Astrocyte (in vitro differentiated cells and primary cell): ENCODE measurements at places on chromosomes 6 and 20. TPM values are rescaled to one million over a fixed set of nuclear protein-coding genes. Genes with fewer than 3 reads are reported as not detected.

DNA sequence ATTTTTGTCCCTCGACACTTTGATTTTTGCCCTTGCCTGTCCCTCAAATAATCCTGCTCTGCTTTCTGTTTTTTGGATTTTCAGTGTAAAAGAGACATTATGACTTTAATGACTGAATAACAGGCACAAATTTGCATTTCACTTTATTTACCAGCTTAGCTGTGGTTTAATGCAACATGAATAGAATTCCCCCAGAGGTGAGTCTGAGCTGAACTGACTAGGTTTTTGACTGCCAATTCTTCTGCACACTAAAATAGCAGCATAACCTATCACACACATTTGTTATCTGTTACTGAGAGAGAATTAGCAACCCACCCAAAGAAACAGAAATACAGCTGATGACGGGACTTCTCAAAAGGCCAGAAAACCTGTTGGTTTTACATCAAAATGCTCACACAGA lies 3.9 kb upstream of the RBM24 start:
- no peak overlapping the region for H3K4me3 ChIP-seq
- DNase-seq = peak; percentile 33
- H3K4me1 ChIP-seq = peaks cover 26% of the 10 kb centered on the region
- no peaks in the 10 kb centered on the region for H3K36me3 ChIP-seq

DNA sequence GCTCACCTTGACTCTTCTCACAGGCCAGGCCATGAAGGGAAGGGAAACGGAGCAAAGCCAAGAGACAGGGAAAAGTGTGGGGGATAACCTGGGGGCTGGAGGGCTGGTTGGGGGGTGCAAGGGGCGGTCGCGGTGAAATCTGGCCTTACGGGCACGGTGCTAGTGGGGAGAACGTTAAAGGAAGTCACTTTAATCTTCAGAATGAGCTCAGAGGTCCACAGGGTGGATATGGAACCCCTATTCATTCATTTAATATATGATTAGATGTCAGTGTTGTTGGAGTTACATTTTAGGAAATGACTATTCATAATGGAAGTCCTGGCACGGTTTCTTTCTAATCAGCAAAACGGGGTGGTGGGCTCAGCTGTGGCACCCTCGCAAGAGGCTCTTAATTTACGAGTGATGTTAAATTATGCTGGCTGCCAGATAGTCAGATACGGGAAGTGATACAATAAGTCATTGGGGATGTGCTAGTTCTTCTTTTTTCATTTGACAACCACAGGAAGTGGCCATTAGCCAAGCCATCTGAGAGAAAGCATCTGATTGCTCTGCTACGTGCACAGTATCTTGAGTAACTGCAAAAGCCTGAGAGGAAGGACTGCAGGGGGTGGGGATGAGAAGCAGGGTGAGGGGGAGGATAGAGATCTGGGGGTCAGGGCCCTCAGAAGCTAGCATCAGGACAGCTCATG lies 253.0 kb downstream of the QKI start:
- no peak overlapping the region for H3K4me3 ChIP-seq
- H3K4me1 ChIP-seq = no peaks in the 10 kb centered on the region
- peak; percentile 44 for DNase-seq
- no peaks in the 10 kb centered on the region for H3K36me3 ChIP-seq
- H3K27ac ChIP-seq = no peak overlapping the region
- no peaks in the 10 kb centered on the region for H3K27me3 ChIP-seq

The SYCP2 gene
- 0.27 and 0.72 TPM in 2 replicates for total RNA-seq

The BPIFA1 gene
- total RNA-seq = not detected in 2 replicates

The LIN28B gene
- total RNA-seq = 24.1 and 29.0 TPM in 2 replicates

- no peak for DNase-seq
- no peaks in the 10 kb centered on the region for H3K36me3 ChIP-seq
- no peaks in the 10 kb centered on the region for H3K27me3 ChIP-seq
- no peak overlapping the region for H3K27ac ChIP-seq
These were observed 16.0 kb upstream of the IP6K3 start for GRCh38 chr6:33762713-33763112.

DNA sequence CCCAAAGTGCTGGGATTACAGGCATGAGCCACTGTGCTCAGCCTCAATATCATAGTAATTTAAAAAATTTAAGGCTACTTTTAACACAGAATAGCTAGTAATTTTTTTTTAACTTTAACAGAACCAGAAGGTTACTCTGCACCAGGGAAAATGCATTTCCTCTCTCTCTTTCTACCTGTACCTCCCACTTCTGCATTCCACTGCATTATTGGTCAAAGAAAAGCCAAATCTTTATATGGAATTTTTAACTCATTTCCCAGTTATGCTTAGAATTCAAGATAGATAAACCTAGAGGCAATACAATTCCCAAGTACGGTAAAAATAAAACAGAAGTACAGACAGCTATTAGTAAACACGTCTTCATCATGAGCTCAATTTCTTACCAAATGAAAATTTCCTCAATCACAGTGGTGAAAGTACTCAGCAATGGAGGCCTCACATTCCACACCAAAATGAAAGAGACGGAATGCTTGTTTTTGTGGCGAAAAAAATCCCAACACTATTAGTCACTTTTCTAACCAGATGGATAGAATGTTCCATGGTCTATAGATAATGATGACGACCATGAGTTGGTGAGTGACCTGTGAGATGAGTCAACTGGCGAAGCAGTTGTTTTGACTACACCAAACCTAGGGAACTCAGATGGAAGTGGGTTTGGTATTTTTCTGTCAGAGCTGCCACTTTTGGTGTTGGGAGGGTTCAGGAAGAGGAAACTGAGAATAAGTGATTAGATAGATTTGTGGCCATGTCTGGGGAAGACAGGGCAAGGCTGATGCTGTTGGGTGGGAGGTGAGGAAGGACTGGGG lies 104.7 kb upstream of the SGK1 start:
- no peaks in the 10 kb centered on the region for H3K27me3 ChIP-seq
- no peak overlapping the region for H3K4me3 ChIP-seq
- H3K36me3 ChIP-seq = no peaks in the 10 kb centered on the region
- peak overlapping the region; percentile 99 for H3K27ac ChIP-seq

The DNAAF9 gene
- total RNA-seq = 17.6 and 18.6 TPM in 2 replicates

- no peak overlapping the region for H3K27ac ChIP-seq
- no peak overlapping the region for H3K4me3 ChIP-seq
- no peak for DNase-seq
These were observed 10.7 kb upstream of the STMND1 start for GRCh38 chr6:17091122-17091521.

- H3K4me3 ChIP-seq = no peak overlapping the region
- H3K4me1 ChIP-seq = peaks cover 48% of the 10 kb centered on the region
- peak; percentile 63 for DNase-seq
- H3K27me3 ChIP-seq = no peaks in the 10 kb centered on the region
These were observed 83.5 kb downstream of the ZMYND8 start for GRCh38 chr20:47272893-47273590.

GRCh38 chr6:147806697-147807096 lies 298.2 kb downstream of the SAMD5 start:
- no peaks in the 10 kb centered on the region for H3K4me1 ChIP-seq
- no peak for DNase-seq
- H3K36me3 ChIP-seq = no peaks in the 10 kb centered on the region
- no peak overlapping the region for H3K4me3 ChIP-seq

GRCh38 chr6:117205876-117206275 lies 59.5 kb upstream of the VGLL2 start:
- H3K27me3 ChIP-seq = no peaks in the 10 kb centered on the region
- H3K36me3 ChIP-seq = no peaks in the 10 kb centered on the region
- no peak overlapping the region for H3K4me3 ChIP-seq

DNA sequence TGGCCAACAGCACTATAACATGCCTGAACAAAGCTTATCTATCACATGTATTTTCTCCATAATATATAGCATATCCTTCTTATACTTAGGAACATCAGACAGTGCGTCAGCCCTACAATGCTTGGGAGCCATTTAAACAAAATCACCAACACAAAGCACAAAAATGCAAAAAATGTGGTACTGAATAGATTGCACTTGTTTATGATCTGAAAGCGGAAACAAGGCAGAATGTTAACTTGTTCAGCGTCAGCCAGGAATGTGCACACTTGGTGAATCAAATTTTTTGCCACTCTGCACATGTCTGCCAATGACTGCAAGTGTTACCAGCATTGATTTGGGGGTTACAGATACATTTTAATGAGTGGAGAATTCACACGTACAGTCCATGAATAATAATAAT lies 14.8 kb downstream of the SLC35A1 start:
- H3K4me1 ChIP-seq = peaks cover 9% of the 10 kb centered on the region
- H3K36me3 ChIP-seq = no peaks in the 10 kb centered on the region
- no peak overlapping the region for H3K27ac ChIP-seq
- no peaks in the 10 kb centered on the region for H3K27me3 ChIP-seq
- H3K4me3 ChIP-seq = no peak overlapping the region

The CENPB gene
- total RNA-seq = 37.0 and 39.1 TPM in 2 replicates

DNA sequence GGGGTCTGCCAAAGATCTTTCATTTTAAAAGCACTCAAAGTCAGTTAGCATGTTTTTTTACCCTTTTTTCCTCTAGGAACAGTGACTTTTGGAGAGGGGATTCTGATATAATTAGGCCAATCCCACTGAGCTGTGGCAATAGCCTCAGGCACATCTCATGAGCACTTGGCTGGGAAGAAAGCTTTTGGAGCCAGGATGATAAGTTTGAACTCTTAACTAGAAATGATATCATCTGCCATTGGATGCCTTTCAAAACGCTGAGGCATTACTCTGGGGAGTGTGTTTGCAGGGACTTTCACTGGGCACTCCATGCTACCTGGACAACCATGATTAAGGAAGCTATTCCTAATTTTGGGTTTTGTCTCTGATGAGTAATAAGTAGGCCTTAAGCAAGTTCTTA lies 3.7 kb downstream of the SCGN start:
- no peaks in the 10 kb centered on the region for H3K36me3 ChIP-seq
- no peak overlapping the region for H3K4me3 ChIP-seq
- no peak overlapping the region for H3K27ac ChIP-seq
- H3K27me3 ChIP-seq = no peaks in the 10 kb centered on the region
- DNase-seq = no peak

- H3K4me1 ChIP-seq = no peaks in the 10 kb centered on the region
- H3K27me3 ChIP-seq = no peaks in the 10 kb centered on the region
- no peak overlapping the region for H3K27ac ChIP-seq
These were observed 736.6 kb downstream of the KIF16B start for GRCh38 chr20:15836634-15837033.

The PSMB8 gene
- 45.5 and 57.5 TPM in 2 replicates for total RNA-seq

DNA sequence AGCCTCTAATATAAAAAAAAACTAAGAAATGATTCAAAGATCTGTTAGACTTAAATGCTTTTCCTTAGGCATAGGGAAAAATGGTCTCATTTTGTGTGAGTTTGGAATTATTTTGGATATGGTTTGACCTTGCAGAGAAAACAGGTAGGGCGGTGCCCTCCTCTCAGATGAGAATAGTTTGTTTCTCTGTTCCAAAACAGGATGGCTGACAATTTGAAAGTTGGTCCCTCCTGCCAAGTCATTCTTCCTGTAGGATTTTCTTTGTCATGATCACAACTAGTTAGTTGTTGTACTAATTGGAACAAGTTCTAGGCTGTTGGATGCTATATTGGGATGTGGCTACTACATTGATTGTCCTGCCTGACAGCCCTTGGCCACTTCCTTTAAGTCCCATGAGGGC lies 108.6 kb downstream of the BCKDHB start:
- no peaks in the 10 kb centered on the region for H3K27me3 ChIP-seq
- no peak for DNase-seq
- H3K4me3 ChIP-seq = no peak overlapping the region
- no peaks in the 10 kb centered on the region for H3K36me3 ChIP-seq
- H3K27ac ChIP-seq = no peak overlapping the region
- H3K4me1 ChIP-seq = no peaks in the 10 kb centered on the region

DNA sequence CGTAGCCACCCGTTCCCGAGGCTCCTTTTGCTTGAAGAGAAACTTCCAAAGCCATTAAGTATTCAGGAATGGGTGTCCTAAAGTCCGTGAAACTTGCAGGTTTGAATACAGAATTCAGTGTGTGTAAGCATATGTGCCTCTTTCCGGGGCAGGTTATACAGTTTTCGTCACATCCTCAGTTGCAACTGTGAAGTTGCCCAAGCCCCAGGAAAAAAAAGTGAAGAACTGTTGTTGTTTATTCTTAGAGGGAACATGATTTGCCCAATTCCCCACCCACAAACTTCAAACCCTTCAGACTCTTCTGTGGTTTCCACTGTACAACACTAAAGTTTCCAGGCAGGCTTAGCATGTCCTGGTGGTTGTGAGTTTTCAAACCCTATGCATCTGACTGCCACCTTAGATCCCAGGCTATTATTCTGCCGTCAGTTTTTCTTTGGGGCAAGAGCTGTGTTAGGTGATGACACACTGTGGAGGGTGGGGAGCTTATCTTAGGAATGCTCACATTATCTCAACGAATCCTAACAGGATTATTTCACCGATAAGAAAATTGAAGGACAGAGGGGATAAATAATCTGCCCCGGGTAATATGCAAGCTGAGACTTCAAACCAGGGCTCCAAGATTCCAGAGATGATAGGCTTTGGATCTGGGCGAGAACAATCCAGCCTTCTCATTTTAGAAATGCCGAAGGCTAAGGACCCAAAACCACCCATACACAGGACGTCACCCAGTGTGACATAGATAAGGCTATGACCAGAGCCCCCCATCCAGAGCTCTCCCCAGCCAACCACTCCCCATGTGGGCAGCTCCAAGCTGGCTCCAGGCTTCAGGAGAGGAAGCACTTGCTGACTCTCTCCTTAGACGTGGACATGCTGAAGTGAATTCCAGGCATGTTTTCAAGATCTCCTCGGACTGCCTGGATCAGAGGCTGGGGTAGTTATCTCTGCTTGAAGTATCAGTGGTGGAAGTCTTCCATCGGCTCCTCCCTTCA lies 81.7 kb upstream of the AFDN start:
- no peaks in the 10 kb centered on the region for H3K4me1 ChIP-seq
- no peak overlapping the region for H3K4me3 ChIP-seq
- DNase-seq = no peak
- no peak overlapping the region for H3K27ac ChIP-seq
- H3K36me3 ChIP-seq = no peaks in the 10 kb centered on the region

GRCh38 chr20:17807651-17808050 lies 107.9 kb downstream of the BANF2 start:
- H3K36me3 ChIP-seq = no peaks in the 10 kb centered on the region
- no peaks in the 10 kb centered on the region for H3K27me3 ChIP-seq
- H3K27ac ChIP-seq = no peak overlapping the region
- DNase-seq = no peak

DNA sequence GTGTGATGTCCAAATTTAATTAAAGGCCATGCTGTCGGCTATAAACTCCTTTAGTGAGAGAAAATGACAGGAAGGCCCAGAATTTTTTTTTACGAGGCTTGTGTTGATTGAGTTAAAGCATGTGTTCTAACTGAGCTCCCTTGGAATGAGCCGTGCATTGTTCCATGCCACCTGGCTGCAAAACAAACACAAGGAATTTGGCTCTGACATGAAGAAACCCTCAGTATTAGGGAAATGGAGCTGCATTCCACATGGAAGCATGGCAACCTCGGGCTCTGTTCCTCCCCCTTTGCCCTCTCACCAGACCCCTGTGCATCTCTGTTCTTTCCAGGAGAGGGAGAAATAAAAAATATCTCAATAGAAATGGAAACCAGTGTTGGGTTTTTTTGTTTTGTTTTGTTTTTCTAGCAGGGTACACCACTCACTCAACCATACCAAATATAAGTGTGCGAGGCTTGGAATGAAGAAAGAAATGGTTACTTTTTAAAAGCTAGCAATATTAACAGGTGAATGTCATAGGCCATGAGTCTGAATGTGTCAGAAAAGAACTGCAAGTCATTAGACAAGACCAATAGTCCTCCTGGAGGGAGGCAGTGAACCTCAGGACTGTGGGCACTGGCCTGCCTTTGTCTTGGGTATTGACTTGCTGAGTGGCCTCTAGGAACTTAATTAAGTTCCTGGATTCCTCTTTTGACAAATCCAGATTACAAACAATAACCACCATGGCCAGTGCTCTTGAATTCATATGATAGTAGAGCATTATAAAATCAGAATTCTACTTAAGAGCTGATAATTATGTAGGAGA lies 935.1 kb downstream of the KIF16B start:
- H3K27ac ChIP-seq = no peak overlapping the region
- no peak for DNase-seq
- H3K4me3 ChIP-seq = no peak overlapping the region
